ENCODE measurements at places on chromosomes 2 and 18. TPM values are rescaled to one million over a fixed set of nuclear protein-coding genes. Genes with fewer than 3 reads are reported as not detected.

DNA sequence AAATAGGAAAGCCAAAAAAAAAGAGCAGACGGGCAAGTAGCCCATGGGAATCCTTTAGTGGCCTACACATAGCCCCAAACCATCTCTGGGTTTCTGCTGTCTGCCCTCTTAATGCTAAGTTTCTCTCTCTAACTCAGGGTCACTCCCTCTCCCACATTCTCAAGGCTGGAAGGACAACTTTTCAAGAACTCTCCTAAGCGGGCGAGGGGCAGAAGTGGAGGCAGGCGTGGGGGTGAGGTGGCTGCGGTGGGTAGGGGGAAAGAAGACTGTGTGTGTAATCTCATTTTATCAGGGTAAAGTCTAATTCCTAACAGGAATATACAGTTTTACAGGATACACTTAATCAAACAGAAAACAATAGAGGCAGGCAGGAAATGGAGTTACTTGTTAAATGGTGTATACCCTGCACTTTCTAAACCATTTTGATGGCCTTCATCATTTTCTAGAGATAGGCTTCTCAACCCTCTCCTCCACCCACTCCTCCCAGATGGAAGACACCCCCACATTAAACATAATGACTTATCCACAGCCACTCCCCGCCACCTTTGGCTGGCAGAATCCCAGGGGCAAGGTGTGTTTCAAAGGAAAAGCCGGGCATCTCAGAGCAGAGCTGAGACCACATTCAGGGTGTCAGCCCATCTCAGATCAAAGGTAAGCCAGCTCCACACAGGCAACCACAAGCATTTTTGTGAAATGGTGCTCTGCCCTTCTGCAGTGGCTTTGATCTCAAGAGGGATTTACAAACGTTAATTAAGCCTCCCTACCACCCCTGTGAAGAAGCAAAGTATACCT is 6.8 kb downstream of the SMAD7 start:
- H3K36me3 ChIP-seq = peaks cover 73% of the 10 kb centered on the region
- H3K4me1 ChIP-seq = peaks cover 92% of the 10 kb centered on the region
- H3K27me3 ChIP-seq = peaks cover 16% of the 10 kb centered on the region
- DNase-seq = no peak

DNA sequence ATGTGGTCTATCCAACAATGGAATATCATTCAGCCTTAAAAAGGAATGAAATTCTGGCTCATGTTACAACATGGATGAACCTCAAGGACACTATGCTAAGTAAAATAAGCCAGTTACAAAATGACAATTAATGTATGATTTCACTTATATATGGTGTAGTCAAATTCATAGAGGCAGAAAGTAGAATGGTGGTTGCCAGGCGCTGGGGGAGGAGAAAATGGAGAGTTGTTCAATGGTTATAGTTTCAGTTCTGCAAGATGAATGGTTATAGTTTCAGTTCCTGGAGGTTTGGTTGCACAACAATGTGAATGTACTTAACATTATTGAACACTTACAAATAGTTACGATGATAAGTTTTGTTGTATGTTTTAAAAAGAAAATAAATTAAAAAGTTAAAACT is 79.2 kb upstream of the IL1R2 start:
- H3K4me3 ChIP-seq = no peak overlapping the region
- peaks cover 7% of the 10 kb centered on the region for H3K27me3 ChIP-seq
- DNase-seq = no peak
- H3K36me3 ChIP-seq = peaks cover 9% of the 10 kb centered on the region
- H3K27ac ChIP-seq = no peak overlapping the region
- H3K4me1 ChIP-seq = no peaks in the 10 kb centered on the region

GRCh38 chr18:74760026-74760425 is 162.4 kb downstream of the ZNF407 start:
- peaks cover 7% of the 10 kb centered on the region for H3K4me1 ChIP-seq
- DNase-seq = no peak
- H3K27me3 ChIP-seq = no peaks in the 10 kb centered on the region
- no peak overlapping the region for H3K27ac ChIP-seq

Gene EMILIN2
- total RNA-seq = 7.5 TPM

Gene TRAPPC8
- 30.8 TPM for total RNA-seq

Gene COL3A1
- total RNA-seq = 557 TPM

DNA sequence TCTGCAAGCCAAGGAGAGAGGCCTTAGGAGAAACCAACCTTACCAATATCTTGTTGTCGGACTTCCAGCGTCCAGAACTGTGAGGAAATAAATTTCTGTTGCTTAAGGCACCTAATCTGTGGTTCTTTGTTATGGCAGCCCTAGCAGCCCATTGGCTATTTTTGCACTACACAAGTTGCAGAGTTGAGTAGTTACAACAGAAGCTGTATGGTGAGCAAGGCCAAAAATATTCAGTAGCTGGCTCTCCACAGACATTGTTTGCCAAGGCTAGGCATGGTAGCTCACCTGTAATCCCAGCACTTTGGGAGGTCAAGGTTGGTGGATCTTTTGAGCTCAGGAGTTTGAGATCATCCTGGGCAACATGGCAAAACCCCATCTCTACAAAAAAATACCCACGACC is 27.1 kb upstream of the SCYGR1 start:
- H3K36me3 ChIP-seq = no peaks in the 10 kb centered on the region
- peaks cover 39% of the 10 kb centered on the region for H3K4me1 ChIP-seq
- no peaks in the 10 kb centered on the region for H3K27me3 ChIP-seq
- no peak overlapping the region for H3K4me3 ChIP-seq

- H3K4me1 ChIP-seq = no peaks in the 10 kb centered on the region
- H3K36me3 ChIP-seq = no peaks in the 10 kb centered on the region
- DNase-seq = no peak
- H3K27me3 ChIP-seq = peaks cover 5% of the 10 kb centered on the region
- no peak overlapping the region for H3K27ac ChIP-seq
Measured at GRCh38 chr18:5611221-5611620, 67.4 kb upstream of the EPB41L3 start.

- DNase-seq = no peak
- no peak overlapping the region for H3K27ac ChIP-seq
- peaks cover 6% of the 10 kb centered on the region for H3K4me1 ChIP-seq
- H3K27me3 ChIP-seq = peaks cover 2% of the 10 kb centered on the region
Measured at GRCh38 chr18:12995952-12996477, 4.9 kb downstream of the CEP192 start.

Gene SLC23A3
- total RNA-seq = 0.77 TPM
